ENCODE measurements at places on chromosomes 16 and 17.

- no peak for DNase-seq
Measured at GRCh38 chr17:82823004-82823403, 16.8 kb downstream of the ZNF750 start.

DNA sequence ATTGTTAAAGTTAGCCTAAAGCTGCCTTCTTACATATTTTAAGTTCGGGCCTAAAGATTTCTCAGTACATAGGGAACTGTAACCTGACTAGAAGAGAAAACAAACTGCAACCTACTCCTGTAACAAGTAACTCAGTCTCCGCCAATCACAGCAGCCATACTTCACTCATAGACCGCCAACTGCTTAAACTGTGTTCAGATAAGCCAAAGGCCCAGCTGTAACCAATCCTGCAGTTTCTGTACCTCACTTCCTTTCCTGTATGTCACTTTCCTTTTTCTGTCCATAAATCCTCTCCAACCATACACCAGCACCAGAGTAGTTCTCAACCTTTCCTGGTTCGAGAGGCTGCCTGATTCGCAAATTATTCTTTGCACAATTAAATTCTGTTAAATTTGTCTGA lies 41.5 kb downstream of the GLG1 start:
- DNase-seq: no peak

DNA sequence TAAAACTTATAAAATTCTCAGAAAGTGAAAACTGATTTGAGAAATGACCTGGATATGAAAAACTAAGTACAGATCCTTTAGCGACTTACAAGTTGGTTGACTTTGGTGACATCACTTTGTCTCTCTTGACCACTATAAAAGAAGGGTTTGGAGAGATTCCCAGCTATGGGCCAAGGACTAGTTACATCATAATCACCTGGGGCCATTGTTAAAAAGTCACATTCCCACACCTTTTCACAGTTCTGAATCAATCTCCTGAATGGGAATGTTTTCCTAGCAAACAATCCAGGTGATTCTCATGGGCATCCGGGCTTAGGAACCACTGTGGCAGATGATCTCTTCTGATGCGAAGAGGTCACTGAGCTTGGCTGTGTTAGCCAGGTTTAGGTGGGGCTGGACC lies 620 bp upstream of the VWA3A start:
- no peak for DNase-seq

DNA sequence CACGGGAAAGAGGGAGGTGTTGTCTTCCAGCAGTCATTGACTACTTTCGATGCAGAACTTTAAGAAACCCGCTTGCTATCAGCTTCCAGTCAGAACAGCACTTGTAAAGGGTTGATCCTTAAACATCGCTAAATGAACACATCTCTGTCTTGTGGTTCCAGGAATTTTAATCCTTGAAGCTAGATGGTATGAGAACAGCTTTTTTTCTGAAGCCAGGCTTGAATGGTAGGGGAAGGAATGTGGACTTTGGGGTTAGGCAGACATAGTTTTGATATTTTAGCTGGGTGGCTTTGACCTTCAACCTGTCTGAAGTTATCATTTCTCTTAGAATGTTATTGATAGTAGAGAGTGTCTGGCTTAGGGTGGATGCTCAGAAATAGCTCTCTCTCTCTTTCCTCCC lies 81.1 kb downstream of the RGS9 start:
- DNase-seq: no peak

DNA sequence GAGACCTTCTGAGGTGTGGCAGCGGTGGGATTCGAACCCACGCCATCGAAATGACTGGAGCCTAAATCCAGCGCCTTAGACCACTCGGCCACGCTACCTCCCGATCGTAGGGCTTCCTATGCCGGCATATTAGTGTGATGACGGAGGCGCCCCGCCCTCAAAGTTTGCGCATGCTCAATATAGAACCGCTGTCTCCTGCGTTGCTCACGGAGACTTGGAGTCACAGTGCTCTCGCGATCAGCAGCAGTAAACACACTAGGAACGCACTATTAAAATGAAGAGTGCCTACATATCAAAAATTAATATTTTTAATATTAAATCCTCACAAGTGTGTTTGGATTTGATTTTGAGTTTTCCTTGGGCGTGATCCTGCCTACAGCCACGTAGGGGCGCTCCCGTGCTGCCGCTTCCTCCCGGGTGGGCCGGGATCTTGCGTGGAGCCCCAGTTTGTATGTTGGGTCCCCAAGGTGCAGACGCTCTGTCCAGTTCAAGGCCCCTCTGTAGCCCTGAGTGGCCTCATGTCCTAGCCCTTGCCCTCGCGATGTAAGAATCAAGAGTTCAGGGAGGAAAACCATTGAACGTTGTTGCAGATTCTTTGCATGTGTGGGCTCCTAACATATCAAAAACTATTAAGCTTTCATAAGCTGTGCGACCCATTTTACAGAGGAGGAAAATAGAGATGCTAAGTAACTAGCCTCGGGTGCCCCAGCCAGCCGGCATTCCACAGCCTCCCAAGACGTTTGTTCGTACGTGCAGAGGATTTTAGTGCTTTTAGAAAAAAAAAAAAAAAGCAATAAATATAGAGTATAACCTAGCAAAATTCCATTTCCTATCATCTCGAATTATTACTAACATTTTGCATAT lies 10.2 kb upstream of the EEF2K start:
- DNase-seq: no peak

- DNase-seq: no peak
Measured at GRCh38 chr16:89319886-89320781, 102.6 kb downstream of the ZNF778 start.

- no peak for DNase-seq
Measured at GRCh38 chr17:44071198-44071520, 624 bp downstream of the G6PC3 start.

- no peak for DNase-seq
Measured at GRCh38 chr17:56593646-56594319, at the start of gene NOG. NOG (plus strand) TSS chr17:56593699; CDS start chr17:56594224, 525 bp downstream.

GRCh38 chr16:1527836-1528811 lies 5.3 kb upstream of the TMEM204 start:
- no peak for DNase-seq

GRCh38 chr16:49628148-49628547 lies 227.8 kb downstream of the ZNF423 start:
- no peak for DNase-seq

GRCh38 chr17:27846042-27846655 lies 45.8 kb upstream of the NOS2 start:
- DNase-seq: no peak

DNA sequence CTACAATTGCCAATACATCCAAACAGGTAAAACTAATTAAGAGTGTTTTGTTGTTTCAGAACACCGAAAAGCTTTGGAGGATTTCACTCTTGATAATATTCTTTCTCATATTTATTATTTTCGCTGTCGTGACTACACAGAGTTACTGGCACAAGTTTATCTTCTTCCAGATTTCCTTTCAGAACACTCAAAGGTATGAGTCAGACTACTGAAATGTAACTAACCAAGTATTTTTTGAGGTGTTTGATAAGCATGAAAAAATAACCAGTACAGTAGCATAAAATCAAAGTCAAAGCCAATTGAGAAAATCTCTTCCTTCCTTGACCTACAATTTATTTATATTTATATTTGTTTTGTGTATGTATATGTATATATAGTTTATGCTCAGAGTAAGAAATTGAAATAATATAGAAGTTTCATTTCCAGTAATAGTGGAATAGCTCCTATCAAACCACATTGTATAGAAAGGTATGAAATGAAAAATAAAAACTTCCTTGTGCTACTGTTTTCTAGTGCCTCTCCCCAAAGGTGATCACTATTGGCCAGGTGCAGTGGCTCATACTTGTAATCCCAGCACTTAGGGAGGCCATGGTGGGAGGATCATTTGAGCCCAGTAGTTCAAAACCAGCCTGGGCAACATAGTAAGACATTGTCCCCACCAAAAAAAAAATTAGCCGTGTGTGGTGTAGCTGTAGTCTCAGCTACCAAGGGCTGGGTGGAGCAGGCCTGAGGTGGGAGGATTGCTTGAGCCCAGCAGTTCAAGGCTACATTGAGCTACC lies 10.9 kb downstream of the RAD51C start:
- DNase-seq: no peak

GRCh38 chr16:48680881-48681280 lies 70.9 kb upstream of the N4BP1 start:
- DNase-seq: no peak

DNA sequence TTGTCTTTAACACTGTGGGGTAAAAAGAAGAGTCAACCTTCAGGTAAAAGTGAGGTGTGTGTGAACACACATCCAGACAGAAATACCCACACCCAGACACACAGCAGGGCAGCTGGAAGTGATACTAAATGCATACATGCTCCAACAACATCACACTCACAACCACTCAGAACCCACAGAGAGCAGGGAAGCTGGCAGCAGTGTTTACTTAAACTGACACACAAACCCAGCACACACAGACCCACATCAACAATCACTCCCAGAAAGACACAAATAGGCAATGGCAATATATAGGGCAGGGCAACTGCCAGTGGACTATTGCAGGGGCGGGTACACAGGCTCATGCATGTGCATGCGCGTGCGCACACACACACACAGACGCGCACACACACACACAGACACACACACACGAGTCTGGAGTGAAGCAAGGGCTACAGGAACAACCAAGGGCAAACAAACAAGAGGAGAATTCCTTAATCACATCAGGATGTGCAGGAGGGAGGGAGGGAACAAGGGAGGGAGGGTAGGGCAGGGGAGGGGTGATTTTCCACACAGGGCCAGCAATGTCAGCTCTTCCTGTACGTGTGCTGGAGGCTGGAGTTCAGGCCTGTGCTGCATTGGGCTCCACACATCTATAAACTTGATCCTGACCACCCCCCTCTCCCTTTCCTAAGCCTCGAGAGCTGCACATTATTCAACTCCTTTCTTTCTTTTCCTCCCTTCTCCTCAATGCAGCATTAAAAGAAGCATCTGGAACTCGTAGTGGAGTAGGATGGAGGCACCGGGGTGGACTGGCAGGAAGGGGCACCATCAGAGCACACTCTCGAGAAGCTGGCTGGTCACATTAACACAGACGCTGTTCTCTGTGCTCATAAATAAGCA lies 30.1 kb downstream of the HIC1 start:
- DNase-seq: no peak

- no peak for DNase-seq
Measured at GRCh38 chr17:42782166-42783061, 2.0 kb downstream of the WNK4 start.

DNA sequence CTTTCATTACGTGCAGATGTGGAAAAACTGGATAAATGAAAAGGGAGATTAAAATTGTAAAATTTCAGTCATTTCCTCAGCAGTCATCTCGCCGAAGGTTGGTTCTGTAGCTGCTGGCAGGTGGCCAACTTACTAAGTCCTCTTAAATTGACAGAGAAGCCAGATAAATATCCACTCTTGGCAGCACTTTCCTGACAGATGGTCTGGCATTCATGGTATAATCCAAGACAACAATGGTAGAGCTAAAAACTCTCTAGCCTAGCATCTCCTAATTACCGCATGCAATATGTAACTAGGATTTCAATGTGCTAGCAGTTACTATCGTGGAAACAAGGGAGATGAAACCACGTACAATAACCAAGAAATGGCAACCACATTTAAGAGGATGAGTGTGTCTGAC lies 306.3 kb downstream of the CNTNAP4 start:
- DNase-seq: no peak

DNA sequence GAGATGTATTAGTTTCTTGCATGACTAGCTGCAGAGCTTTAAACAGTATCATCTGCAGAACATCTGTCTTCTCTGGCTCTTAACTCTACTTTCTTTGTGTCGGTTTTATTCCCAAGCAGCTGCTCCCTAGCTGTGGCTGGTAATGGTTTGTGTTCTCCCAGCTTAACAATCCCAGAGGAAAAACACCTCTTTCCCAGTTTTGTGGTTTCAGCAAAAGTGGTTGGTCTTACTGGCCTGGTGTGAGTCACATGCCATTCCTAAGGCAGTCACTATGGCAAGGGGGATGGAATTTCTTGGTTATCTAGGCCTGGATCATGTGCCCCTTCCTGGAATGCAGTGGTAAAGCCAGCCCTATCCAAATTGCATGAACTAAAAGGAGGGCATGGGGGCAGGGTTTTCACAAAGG lies 27.5 kb downstream of the OMG start:
- no peak for DNase-seq

- no peak for DNase-seq
Measured at GRCh38 chr17:53949473-53950090, 126.9 kb downstream of the KIF2B start.

DNA sequence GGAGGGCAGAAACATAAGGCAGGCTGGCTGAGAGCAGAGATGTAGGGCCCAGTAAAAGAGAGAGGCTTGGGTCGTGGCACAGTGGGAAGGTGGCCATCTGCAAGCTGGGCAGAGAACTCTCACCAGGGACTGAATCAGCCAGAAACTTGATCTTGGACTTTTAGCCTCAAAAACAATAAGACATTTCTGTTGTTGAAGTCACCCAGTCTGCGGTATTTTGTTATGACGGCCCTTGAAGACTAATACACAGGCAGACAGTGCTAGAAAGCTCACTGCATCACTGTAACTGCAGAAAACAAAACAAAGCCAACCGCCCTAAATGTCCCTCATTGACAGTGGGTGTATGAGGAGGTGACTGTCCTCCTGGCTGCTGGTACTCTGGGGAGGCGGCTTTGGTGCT lies 3.9 kb upstream of the JPH3 start:
- DNase-seq: no peak

- DNase-seq: no peak
Measured at GRCh38 chr16:23564575-23565363, 7.2 kb downstream of the UBFD1 start.

DNA sequence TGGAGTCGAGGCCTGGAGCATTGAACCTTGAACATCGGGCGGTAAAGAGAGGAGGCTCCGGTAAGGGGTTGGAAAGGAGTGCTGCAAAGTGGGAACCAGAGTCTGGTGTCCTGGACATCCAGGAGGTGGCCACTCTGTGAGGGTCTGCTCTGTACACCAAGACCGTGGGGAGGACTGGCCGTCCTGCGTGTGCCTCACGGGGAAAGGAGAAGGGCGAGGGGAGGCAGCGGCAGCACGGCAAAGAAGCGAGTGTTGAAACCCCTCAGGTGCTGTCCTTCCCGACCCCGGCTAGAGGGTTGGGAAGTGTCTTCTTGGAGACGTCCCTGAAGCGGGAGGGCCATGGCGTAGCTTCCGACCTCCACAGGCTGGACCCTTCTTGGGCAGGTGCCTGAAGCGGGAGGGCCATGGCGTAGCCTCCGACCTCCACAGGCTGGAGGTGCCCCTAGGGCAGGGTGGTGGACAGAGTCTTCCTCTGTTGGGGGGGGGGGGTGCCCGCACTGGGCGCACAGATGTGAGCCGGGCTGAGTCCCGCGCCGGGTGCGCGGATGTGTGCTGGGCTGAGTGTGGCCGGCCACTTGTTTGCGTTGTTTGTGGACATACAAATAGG lies 42.0 kb downstream of the FOXK2 start:
- no peak for DNase-seq

DNA sequence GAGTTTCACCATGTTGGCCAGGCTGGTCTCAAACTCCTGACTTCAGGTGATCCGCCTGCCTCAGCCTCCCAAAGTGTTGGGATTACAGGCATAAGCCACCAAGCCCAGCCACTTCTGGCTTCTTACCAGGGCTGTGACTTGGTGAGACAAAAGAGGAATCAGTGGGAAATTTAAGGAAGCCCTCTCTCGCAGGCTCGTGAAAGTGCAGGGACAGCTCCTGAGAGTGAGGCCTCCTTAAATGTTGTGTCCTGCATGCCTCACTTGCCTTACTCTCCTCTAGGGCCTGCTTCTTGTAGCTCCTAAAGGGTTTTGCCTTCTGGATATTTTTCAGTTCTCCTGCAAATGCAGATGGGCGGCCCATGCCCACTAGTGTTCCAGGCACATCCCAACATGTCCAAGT lies 5.2 kb downstream of the AHSP start:
- no peak for DNase-seq
